GM12865 (cell line): ENCODE measurements at places on chromosomes 12 and 14.

GRCh38 chr12:117356048-117356447 lies 5.4 kb downstream of the NOS1 start:
- DNase-seq, result no peak

GRCh38 chr12:74985986-74986319 lies 223.7 kb downstream of the KCNC2 start:
- no peak for DNase-seq

DNA sequence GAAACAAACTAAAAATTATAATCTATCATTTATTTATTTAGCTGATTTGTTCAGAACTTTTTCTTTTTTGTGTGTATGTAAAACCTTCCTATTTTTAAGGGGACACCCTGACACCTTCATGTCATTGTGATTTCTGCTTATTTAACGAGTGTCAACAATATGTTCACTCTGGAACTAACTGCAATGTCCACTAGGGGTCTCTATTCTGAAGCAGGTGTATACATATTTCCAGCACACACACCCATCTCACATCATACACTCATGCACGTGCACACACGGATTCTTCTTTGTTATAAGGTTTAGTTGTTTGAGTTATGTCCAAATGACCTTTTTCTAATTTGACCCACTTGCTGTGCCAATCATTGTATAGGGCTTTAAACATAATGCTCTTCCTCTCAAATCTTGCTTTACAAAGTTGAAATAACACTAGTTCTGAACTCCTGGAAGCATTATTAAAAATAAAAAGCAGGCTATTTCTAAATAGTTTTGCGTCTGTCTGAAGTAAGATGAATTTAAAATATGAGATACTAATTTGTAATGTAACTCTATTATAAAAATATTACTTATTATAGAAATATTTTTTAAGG lies 15.5 kb downstream of the E2F7 start:
- peak; percentile 80 for DNase-seq

DNA sequence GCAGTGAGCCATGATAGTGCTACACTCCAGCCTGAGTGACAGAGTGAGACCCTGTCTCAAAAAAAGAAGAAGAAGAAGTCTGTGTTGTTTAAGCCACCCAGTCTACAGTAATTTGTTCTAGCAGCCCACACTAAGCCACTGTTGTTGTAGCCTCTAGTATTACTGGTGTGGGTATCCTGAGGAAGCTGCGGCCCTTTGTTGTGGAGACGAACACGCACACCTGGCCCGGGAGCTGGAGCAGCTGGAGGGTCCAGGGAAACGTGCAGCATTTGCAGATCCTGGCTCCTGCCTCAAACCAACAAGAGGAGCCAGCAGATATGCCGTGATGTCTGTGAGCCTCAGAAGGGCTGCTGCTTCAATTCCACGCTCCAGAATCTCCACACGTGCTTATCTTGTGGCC lies 65.3 kb downstream of the MAP1LC3B2 start:
- no peak for DNase-seq

GRCh38 chr12:11822081-11822834 lies 172.8 kb downstream of the ETV6 start:
- peak; percentile 85 for DNase-seq

DNA sequence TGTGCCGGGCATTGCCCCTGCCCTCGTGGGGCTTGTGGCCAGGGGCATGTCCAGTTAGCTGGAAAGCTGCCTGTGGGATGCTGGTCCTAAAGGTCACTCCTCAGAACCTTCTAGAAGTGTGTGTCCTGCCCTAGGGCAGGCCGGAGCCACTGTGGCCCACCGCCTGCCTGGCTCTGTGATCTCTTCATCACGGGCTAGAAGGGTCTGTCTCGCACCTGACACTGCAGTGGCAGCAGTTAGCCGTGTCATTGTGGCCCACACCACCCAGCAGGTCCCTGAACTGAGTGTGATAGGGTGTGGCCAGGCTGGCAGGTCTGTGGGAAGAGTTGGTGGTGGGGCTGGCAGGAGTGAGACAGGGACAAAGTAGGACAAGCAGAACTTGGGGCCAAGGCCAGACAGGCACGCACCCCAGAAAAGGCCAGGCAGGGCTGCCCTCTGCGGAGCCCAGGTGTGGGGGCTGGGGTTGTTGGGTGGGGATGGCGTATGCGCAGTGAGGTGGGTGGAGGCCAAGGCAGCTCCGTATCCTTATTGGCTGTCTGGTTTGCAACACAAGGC lies 41.2 kb downstream of the ADGRD1 start:
- DNase-seq, result no peak

GRCh38 chr14:60094306-60094897 lies 2.7 kb downstream of the PCNX4 start:
- peak; percentile 68 for DNase-seq

DNA sequence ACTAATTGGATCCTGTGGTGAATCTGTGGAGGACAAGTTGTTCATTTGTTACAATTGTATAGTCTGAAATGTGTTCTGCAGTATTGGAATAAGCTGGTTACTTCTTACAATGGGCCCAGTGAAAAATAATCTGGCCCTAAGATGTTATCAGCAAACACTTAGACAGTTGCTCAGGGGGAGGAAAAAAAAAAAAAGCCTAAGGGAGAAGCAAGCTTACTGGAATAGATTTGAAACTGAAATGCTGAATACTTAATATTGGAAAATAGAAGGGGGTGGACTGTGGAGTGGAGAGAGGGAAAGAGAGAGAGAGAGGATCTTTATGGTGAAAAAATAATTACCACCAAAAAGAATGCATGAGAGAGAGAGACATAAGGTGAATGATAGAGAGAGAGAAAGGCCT lies 4.0 kb downstream of the FOXG1 start:
- no peak for DNase-seq

DNA sequence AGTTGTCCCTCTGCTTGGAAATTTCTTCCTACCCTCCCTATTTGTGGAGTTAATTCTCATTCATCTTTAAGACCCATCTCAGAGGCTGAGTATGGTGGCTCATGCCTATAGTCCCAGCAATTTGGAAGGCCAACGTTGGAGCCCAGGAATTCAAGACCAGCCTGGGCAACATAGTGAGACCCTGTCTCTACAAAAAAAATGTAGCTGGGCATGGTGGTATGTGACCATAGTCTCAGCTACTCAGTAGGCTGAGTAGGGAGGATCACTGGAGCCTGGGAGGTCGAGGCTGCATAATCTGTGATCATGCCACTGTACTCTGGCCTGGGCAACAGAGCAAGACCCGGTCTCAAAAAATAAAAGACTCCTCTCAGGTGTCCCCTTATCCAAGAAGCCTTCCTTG lies 125.1 kb downstream of the SUDS3 start:
- no peak for DNase-seq

GRCh38 chr12:6748761-6749160 lies 4.2 kb downstream of the MLF2 start:
- DNase-seq, result no peak

DNA sequence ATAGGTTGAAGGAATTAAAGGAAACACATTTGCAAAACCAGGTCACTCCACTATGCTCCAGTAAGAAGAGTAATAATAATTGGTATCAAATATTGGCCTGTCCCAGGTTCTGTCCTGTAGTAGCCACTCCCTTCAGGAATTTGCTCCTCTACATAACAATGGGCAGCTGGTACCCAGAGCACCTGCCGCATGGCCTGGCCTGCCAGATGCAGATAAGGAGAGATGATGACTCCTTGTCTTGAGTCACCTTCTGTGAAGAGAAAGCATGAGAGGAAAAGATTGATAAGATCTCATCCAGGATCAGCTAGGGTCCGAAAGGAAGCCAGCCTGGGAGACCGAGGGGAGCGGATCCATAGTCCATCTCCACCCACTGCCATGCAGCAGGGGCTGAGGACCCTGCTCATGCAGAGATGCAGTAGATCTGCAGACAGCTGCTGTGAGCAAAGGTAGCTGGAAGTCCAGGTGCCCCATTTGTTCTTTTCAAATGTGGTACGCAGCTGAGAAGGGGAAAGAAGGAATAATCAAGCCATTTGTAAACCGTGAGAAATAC lies 24.3 kb downstream of the VCPKMT start:
- DNase-seq, result no peak

DNA sequence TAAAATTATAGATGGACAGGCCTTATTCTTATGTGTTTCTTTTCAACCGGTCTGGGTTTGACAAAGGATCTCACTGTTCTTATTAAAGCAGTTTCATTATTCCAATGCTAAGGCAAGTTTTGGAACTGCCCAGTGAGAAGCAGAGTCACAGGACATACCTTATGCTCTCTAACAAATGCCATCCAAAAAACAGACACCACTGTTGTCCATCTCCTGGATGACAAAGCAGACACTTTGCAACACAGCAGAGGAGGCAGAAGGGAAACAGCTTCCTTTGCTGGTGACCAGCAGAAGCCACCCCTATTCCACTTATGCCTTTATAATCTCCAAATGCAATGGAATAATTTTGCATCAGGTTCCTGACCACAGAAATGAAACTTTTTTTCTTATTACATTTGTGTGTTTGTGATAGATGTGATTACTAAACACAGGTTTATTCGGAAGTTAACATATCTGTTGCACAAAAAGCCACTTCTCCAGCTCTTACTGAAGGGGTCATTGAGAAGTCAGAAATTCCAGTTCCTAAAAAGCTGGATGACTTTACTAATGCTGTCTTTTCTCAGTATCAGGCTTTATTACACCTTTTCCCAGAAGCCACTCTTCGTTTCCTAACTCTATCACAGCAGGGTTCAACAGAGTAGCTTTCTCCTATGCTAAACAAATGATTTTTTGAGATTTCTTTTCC lies 115.6 kb downstream of the BTG1 start:
- no peak for DNase-seq

GRCh38 chr12:101074940-101075680 lies 134.9 kb downstream of the SLC5A8 start:
- DNase-seq, result peak; percentile 4

DNA sequence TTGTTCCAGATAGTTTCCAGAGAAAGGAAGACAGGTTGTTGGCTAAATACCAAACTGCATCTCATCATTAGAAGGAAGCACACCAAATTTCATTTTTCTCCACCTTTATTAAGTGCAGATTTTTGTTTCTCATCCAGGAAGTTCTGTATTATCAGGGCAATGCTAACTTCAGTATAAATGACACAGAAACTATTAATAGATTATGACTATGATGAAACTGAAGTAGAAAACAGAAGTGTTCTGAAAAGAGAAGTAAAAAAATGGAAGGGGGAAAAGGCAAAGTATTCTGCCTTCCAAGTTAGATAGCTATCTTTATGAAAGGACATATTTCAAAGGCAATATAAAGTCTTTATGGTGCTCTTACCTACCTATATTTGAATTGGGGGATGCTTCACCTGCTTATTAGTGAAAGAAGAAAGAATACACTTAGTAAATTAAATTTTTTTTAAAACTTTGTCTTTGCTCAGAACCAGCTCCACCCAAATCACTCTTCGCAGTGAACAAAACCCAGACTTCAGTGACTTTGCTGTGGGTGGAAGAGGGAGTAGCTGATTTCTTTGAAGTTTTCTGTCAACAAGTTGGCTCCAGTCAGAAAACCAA lies 223.9 kb downstream of the PTPRO start:
- peak; percentile 31 for DNase-seq

DNA sequence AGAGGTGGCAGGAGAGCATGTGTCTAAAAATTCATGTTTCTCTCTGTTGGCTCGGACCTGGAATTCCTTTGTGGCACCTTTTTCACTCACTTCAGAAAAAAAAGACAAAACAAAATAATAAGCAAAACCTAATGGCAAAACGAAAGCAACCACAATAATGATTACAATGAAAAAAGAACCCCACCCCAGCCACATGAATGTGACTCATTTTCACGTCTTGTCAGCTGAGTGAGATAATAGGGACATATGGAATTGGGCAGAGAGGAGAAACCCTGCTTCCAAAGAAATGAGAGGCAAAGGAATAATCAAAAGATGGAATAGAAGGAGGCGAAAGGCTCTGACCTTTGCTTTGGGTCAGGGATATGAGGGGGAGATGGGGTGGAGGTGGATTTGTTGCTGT lies 143.4 kb downstream of the SLC8A3 start:
- DNase-seq, result no peak

- DNase-seq, result peak; percentile 84
Measured at GRCh38 chr14:54782751-54783659, 119.6 kb downstream of the GCH1 start.

DNA sequence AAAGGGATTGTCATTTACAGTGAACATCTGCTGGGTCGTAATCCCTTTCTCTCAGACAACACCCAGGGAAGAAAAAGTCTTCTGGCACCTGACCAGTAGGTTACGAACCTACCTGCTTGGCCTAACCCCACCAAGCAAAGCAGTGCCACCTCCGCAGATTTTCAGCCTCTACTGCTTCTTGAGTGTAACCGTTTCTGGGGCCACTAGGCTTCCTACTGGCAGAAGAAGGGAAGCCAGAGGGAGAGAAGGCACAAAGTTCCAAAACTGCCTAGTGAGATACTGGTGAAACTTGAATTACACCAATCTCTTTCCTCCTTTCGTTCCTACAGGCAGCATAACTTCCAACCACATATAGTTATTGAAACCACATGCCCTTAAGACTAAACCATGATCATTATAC lies 383.6 kb downstream of the BCAT1 start:
- DNase-seq, result no peak

GRCh38 chr12:91040096-91040755 lies 17.6 kb downstream of the KERA start:
- no peak for DNase-seq

GRCh38 chr12:71636704-71637115 lies 26.9 kb downstream of the ZFC3H1 start:
- DNase-seq, result peak; percentile 68

- DNase-seq, result no peak
Measured at GRCh38 chr12:123645878-123646277, 12.2 kb downstream of the GTF2H3 start.

DNA sequence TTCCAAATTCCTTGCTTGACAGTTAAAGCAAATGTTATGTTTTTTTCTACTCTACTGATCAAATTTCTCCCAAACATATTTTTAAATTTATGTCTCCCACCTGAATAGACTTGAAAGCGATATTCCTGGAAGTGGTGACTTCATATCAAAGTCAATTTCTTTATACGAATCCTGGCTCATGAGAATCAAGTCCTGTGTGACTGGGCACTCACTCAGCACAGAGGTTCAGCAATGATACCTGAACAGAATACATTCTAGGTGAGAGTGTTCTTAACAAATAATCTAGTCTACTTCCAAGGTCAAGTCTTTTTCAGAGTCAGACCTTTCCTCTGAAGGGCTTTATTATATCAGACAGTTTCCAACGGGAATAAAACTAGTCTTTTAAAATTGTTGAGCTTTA lies 1070.6 kb downstream of the TRHDE start:
- DNase-seq, result no peak

DNA sequence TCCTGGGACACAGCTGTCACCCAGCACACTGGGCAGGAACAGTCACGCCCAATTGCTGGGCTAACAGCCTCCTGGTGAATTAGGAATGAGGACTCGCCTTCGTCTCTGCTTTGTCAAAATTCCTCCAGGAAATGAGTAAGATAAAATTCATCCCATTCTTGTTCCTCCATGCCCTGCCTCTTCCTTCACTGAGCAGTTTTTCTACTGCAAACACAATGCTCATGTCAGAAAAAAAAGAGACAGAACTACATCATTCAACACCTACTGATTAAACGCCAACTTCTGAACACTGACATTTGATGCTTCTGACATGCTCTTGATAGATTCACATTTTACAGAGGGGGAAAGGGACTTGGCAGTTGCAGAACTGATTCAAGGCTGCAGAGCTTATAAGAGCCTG lies 37.5 kb upstream of the DTX1 start:
- DNase-seq, result no peak
